ENCODE measurements at places on chromosomes 5 and 9.

- no peak for DNase-seq
Measured at GRCh38 chr5:82045554-82046275, 73.9 kb downstream of the ATG10 start.

DNA sequence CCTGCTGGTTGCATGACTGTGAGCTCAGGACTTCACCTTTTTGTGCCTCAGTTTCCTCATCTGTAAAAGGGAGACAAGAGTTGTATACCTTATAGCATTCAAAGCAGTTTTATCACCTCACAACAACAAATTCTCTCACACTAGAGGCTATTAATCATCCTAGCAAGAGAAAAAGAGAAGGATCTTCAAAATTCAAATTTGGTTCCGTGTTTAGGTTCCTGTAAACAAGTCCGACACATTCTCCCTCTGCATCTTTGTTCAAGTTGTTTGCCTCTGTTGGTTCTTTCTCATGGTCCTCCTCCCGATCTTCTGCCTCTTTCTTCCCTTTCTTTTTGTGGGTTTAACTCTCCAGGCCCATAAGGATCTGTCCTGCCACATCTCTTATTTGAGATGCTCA is 218.0 kb downstream of the PIK3R1 start:
- DNase-seq: no peak

GRCh38 chr9:4842734-4843133 is 50.0 kb downstream of the RCL1 start:
- DNase-seq: no peak

DNA sequence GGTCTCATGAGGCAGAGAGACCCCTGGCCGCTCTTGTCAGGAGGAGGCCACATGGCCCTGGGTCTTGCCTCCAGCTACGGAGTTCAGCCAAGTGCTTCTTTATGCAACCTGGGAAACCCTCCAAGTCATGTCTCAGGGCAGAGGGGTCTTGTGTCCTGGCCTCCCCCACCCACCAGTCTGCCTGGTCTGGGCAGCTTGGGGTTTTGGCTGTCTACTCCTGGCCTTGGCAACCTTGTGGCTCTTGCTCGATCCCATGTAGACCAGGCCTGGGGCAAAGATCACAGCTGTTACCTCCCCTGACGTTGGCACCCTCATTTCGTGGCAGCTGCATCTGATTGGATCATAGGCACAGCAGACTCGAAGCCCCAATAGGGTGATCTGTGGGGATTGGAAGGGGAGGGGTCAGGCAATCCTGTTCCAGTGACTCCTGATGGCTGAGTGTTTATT is 28.4 kb downstream of the JADE2 start:
- no peak for DNase-seq

DNA sequence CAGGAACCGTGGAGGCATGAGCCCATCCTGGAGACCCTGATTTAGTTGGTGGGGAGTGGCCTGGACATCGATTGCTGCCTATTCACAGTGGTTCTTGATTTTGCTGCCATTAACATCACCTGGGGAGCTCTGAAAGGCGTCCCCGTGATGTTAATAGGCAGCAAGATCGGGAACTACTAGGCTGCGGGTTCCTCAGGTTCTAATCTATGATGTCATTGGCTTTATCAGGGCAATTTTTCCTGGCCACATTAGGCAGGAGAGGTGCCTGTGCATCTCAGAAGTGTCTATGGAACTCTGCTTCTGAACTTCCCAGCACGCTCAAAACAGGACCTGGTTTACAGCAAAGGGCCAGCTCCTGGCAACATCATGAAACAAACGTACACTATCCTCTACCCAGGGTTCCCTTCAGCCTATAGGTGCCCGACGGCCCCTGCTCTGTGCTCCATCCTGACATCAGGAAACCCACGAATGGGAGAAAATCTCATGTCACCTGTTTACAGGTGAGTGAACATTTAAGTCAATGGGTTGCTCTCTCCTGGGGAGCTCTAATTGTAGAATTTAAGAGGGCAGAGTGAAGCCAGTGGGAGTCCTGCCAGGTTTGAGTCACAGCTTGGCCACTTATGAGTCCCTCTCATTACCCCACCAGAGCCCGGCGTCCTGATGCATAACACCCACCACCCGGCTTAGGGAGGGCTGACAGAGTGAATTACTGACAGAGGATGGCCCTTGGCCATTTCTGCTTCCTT is 49.4 kb downstream of the ROPN1L start:
- no peak for DNase-seq

DNA sequence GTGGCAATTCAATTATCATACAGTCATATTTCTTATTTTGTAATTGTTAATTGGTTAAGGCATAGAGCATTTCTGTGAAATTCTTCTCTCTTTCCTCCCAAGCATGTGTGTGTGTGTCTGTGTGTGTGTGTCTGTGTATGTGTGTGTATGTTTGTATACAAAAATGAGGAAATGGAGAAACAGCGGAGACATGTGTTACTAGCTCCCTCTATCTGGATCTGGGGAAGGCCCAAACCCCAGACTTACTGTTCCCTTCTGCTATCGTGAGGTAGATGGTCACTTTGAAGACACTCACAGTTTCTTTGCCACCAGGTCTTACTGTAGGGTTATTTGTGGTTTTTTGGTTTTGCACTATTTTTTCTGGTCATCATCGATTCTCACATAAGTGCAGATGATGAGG is 11.4 kb upstream of the C5orf63 start:
- DNase-seq: no peak

DNA sequence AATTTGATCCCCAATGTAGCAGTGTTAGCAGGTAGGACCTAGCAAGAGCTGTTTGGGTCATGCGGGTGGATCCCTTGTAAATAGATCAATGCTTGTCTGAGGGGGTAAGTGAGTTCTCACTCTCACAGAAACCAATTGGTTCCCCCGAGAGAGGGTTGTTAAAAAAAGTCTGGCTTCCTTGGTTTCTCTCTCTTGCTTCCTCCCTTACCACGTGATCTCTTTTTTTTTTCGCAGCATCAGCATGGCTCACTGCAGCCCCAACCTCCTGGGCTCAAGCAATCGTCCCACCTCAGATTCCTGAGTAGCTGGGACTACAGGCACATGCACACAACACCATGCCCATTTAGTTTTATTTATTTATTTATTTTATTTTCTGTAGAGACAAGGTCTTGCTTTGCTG is 26.4 kb downstream of the RAPGEF6 start:
- no peak for DNase-seq

DNA sequence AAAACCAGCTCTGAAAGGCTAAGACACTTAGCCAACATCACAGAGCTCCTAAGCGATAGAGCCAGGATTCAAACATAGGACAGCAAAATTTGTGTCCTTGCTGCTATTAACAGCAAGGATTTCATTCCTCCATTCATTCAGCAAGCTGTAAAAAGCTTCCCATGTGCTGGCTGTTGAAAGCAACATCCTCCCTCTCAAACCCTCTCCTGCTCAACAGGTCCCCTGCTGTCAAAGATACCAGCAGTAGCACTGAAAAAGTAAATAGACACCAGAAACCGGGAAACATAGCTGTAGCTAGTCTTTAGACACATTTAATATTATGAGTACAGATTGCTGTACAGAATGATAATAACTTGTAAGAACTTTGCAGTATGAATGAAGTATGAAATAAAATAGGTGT is 52.6 kb upstream of the ADAMTSL1 start:
- DNase-seq: no peak

GRCh38 chr5:141611289-141611688 is 7.5 kb downstream of the DIAPH1 start:
- no peak for DNase-seq

DNA sequence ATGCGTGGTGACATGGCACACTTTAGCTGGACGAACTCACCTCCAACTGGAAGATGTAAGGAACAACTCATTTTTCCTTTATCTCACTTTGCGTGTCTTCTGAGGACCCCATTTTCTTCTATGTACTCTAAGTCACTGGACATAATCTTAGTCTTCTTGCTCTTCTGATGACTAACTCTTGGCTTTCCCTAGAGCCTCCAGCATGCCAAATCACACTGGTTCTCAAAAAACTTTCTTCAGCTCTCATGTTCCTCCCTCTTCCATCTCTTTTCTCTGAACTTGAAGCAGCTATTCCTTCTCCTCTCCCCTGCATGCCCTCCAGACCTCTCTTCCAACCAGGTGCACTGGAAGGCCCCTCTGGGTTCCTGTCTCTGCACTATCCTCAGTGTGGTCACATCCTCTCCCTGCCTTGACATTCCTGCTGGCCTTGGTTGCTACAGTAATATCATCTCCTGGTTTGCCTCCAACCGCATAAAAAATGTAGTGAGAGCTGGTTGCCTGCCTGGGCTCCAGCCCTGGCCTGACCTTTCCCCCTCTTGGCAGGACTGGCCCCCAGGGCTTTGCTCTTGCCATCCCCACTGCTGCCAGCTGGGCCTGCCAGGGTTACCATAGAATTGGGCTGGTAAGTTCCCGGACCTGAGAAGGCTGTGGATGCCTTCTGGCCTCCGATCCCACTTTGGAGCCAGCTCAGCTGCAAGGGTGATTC is 44.8 kb upstream of the BNC2 start:
- no peak for DNase-seq

- no peak for DNase-seq
Measured at GRCh38 chr9:12815888-12816287, 41.1 kb downstream of the LURAP1L start.

- DNase-seq: no peak
Measured at GRCh38 chr5:153456354-153456753, 34.1 kb upstream of the GRIA1 start.

- no peak for DNase-seq
Measured at GRCh38 chr5:116658141-116658540, 83.5 kb upstream of the SEMA6A start.

DNA sequence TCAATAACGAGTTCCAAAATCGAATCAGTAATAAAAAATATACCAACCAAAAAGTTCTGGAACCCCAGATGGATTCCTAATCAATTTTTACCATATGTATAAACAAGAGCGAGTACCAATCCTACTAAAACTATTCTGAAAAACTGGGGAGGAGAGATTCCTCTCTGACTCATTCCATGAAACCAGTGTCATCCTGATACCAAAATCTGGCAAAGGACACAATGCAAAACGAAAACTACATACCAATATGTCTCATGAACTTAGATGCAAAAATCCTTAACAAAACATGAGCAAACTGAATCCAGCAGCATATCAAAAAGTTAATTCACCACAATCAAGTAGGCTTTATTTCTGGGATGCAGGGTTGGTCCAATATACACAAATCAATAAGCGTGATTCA is 30.5 kb upstream of the MACIR start:
- DNase-seq: no peak

- DNase-seq: no peak
Measured at GRCh38 chr5:88203981-88204750, 64.5 kb downstream of the TMEM161B start.

DNA sequence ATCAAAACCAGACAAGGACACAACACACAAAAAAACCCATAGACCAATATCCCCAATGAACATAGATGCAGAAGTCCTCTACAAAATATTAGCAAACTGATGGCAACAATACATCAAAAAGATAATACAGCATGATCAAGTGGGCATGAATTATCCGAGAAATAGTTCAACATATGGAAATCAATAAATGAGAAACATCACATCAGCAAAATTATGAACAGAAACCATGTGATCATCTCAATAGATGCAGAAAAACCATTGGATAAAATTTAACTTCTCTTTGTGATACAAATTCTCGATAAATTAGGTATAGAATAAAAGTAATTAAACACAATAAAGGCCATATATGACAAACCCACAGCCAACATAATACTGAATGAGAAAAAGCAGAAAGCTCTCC is 69.6 kb downstream of the C9 start:
- DNase-seq: no peak

DNA sequence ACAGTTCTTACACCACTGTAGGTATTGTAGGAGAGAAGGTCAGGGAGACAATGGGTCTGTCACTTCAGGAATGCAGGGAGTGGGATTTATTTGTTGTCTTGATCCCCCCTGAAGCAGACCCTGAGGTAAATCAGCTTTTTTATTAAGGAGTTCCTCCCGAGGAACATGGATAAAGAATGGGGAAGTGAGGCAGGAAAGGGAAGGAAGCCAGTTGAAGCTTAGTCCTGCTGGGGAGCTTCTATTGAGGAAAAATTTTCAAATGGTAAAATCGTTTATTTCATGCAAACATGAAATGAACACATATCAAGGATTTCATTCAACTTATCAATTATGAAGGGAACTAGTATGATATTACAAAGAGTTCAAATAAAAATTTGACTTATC is 318.6 kb upstream of the PIK3R1 start:
- no peak for DNase-seq

DNA sequence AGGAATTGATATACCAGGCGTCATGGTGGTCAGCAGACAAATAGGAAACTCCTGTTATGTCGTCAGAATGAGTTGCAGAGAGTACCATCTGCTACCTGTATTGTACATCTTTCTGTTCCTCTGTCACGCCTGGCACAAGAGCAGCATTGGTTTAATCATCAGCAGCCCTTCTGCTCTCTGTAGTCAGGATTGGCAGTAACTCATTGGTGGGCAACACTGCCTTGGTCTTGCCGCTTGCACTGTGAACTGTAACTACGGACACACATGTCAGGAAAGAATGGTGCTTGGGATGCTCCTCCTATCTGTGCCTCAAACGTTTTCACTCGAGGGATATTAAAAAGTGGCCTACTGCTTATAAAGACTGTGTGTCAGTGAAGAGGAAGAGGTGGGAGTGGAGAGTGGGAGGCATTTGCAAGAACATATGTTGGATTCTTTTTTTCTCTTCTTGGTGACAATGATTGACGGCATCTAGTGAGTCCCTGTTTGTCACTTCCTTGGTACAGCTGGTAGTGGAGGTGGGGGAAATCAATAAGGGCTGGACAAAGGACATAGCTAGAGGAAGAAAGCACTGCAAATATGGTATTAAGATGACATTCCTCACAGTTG is 76.6 kb downstream of the F2RL2 start:
- no peak for DNase-seq

DNA sequence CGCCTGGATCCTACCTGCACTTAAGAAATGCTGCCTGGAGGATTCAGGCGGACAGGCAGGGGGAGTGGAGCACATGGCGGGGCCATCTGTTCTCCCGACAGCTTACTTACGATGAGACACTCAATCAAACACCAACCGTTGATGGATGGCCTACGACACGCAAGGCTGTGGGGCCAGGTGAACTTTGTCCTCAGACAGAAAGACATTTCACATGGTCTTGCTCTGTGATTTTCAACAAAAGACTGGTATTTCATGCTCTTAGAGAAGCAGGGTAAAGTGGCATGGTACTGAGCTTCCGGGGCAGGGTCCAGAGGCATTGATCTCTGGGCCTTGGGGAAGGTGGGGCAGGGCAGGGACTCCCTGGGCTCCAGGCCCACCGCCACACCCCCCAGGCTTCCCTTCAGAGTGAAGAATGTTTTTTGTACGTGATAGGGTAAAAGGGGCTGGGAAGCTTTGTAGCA is 9.1 kb upstream of the OLFM1 start:
- DNase-seq: peak; percentile 89
